ENCODE measurements at places on chromosomes 16 and 17. TPM values are rescaled to one million over a fixed set of nuclear protein-coding genes. Genes with fewer than 3 reads are reported as not detected.

The MT4 gene
- total RNA-seq = not detected

The DNAAF8 gene
- total RNA-seq = 0.74 TPM

The RHBDL1 gene
- total RNA-seq = 2.2 TPM

The EPX gene
- total RNA-seq = not detected

The TNFRSF13B gene
- total RNA-seq = not detected

The KRTAP9-4 gene
- not detected for total RNA-seq

The OTOA gene
- total RNA-seq = 0.17 TPM

DNA sequence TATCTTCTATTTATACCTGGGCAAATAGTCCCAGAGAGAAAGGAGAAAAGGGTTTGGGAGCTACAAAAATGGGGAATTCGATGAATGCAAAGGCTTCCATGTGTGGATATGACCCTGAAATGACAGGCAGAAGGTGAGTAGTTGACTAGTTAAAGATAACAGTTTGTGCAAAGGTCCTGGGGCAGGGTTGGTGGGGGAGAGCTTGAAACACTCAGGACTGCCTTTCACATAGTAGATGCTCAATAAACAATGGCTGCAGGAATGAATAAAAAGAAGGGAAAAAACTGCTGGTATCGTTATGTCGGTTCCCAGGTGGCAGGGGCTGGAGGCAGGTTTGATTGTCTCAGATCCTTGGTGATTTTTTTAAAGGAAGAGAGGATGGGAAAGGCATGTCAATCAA lies 445.5 kb downstream of the HAPSTR1 start:
- H3K27me3 ChIP-seq = peaks cover 8% of the 10 kb centered on the region
- H3K4me1 ChIP-seq = peaks cover 4% of the 10 kb centered on the region
- H3K4me3 ChIP-seq = no peak overlapping the region
- DNase-seq = no peak

GRCh38 chr16:74659041-74659440 lies 7.6 kb downstream of the RFWD3 start:
- no peaks in the 10 kb centered on the region for H3K27me3 ChIP-seq
- no peak overlapping the region for H3K27ac ChIP-seq
- peaks cover 8% of the 10 kb centered on the region for H3K4me1 ChIP-seq
- no peak overlapping the region for H3K4me3 ChIP-seq

- peaks cover 15% of the 10 kb centered on the region for H3K36me3 ChIP-seq
- H3K4me1 ChIP-seq = peaks cover 47% of the 10 kb centered on the region
- no peak overlapping the region for H3K27ac ChIP-seq
- DNase-seq = no peak
- H3K4me3 ChIP-seq = no peak overlapping the region
These were observed 83.1 kb downstream of the CCDC182 start for GRCh38 chr17:57662041-57662440.

- peak within 1 kb of the TSS; percentile 96 for H3K4me3 ChIP-seq
- H3K4me1 ChIP-seq = peaks cover 24% of the 10 kb centered on the region
- no peaks in the 10 kb centered on the region for H3K27me3 ChIP-seq
- DNase-seq = peak; percentile 88
- peak within 1 kb of the TSS; percentile 93 for H3K27ac ChIP-seq
- peaks cover 4% of the 10 kb centered on the region for H3K36me3 ChIP-seq
These were observed at the start of gene ZNF688 for GRCh38 chr16:30571445-30572322. Gene ZNF688 (minus strand): TSS chr16:30571714. CDS start chr16:30571629, 85 bp downstream.

DNA sequence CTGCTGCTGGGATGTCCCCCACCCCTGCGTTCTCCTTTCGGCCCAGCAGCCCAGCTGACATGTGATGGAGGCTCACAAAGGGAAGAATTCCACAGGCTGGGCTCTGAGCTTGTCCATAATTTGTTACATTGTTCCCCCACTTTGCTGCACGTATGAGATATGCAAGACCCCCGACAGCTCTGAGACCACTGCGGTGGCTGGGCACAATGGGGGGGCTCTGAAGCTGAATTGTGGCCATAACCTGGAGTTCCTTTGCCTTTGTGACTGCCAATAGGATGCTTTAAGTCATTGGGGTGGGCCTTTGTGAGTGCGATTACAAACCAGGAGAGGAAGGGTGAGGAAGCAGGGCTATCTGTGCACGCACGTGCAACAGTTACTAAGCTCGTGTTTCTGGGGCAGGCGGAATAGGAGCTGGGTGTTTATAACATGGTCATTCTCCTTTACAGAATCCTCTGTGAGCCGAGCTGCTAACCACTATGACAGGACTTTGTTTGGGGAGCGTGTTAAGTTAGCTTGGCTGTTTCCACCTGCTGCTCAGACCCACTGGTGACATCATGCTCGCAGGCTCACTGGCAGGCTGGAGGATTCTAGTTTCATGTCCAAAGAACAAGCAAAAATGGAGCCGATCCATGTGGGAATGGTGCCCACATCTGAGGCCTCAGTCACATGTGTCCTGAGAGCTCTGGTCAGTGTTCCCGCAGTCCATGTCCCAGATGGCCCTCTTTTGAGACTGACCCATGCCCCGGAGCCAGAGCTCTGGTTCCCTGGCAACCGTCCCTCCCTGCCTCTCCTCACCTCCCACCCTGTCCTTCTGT lies 208.3 kb upstream of the SALL1 start:
- H3K36me3 ChIP-seq = no peaks in the 10 kb centered on the region
- peaks cover 26% of the 10 kb centered on the region for H3K4me1 ChIP-seq
- no peak overlapping the region for H3K4me3 ChIP-seq
- DNase-seq = no peak

- no peak overlapping the region for H3K4me3 ChIP-seq
- H3K27ac ChIP-seq = no peak overlapping the region
- H3K36me3 ChIP-seq = no peaks in the 10 kb centered on the region
- no peak for DNase-seq
- peaks cover 12% of the 10 kb centered on the region for H3K4me1 ChIP-seq
These were observed 9.1 kb downstream of the MRM1 start for GRCh38 chr17:36610474-36610873.

DNA sequence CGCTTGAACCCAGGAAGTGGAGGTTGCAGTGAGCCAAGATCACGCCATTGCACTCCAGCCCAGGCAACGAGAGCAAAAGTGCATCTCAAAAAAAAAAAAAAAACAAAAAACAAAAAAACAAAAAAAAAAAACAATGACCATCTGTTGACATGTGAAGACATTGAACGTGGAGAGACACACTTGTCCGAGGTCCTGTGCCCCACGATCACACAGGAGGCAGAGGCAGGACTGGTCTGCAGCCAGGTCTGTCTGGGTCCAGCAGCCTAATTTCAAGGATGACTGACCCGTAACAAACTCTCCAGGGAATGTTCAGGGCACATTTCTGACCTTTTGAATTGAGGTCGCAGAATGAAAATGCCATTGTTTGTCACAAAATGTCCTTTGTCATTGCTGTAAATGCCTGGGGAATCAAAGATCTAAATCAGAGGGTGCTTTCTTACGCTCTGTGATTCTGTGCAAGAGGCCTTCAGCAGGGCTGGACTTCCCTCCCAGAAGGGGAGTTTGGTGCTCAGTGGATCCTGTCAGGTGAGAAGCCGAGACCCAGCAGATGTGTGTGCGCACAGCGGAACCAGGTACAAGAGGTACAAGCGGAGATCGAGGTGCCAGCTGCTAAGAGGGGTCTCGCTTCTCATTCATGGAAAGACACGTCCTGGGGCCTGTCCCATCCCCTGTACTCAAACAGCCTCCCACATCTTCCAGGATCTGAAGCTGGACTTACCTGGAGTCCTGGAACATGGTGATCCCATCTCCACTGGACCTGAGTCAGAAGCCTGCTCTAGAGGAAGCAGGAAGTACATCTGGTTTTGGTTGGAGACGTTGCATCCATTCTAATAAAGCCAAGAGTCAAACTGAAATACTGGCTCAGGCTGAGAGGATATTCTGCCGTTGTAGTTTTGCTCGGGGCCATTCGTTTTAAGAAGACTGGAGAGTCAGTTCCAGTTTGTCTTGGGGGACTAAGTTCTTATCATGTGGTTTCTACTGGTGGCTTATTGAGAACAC lies 95.8 kb downstream of the IRF8 start:
- H3K4me3 ChIP-seq = no peak overlapping the region
- H3K36me3 ChIP-seq = no peaks in the 10 kb centered on the region
- no peak for DNase-seq
- H3K27me3 ChIP-seq = peaks cover 57% of the 10 kb centered on the region

DNA sequence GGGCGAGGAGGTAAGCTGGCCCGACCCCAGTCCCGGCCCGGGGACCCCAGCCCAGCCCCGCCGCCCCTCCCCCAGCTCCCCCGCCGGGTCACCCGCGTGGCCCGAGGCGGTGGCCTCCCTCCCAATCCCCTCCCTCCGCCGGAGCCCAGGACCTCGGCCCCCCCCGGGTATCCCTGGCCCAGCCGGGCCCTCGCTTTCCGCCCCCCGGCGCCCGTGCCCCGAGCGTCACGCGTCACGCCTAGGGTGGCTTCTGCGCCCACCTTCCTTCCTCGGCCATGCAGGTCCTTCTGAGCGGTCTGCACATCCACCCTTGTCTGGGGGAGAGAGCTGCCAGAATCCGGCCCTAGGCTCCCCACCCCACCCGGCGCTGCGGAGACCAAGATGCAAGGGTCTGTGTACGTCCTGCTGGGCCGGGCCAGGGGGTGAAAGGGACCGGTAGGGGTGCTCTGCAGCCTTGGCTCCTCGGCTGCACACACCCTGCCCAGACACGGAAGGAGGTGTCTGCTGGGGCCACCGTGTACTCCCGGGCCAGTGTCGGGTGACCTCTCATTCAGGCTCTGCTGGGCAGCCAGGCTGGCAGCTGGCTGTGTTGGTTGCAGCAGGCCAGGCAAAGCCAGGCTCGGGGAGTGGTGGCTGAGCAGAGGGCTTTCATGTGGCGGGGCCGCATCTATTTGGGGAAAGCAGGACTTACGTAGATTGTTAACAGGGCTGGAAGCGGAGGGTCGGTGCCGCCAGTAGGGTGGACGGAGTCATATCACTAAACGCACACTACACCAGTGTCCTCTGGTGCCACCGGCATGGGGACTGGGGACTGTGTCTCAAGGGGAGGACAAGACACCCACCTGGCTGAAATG lies 754 bp downstream of the RAB11FIP4 start:
- H3K36me3 ChIP-seq = no peaks in the 10 kb centered on the region
- H3K4me3 ChIP-seq = peak overlapping the region; percentile 74
- H3K4me1 ChIP-seq = peaks cover 11% of the 10 kb centered on the region
- peaks cover 66% of the 10 kb centered on the region for H3K27me3 ChIP-seq

- peak overlapping the region; percentile 87 for H3K27ac ChIP-seq
- peak overlapping the region; percentile 96 for H3K4me3 ChIP-seq
- peaks cover 17% of the 10 kb centered on the region for H3K4me1 ChIP-seq
- peaks cover 15% of the 10 kb centered on the region for H3K27me3 ChIP-seq
These were observed 507 bp downstream of the COA3 start for GRCh38 chr17:42798011-42798382.

DNA sequence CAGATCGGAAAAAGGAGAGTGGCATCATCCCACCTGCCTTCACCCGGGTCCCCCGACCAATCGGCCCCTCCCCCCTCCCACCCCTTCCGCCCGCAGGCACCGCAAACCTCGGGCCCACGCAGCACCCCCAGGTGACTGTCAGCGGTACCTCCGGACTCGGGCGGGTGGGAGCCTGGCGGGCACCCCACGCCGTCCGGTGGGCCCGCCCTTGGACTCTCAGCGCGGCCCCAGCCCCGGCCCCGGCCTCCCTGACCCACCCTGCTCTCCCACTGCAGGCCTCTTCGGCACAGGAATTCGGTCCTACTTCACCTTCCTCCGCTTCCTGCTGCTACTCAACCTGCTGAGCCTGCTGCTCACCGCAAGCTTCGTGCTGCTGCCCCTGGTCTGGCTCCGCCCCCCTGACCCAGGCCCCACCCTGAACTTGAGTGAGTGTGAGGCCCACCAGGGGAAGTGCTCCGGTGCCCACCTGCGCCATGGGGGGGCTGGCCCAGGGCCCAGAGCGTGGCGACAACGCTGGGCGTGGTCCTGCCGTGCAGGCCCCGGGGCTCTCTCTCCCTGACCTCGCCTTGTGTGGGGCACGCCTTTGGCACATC lies 1.6 kb downstream of the TMC8 start:
- H3K27ac ChIP-seq = no peak overlapping the region
- peaks cover 12% of the 10 kb centered on the region for H3K27me3 ChIP-seq
- H3K4me3 ChIP-seq = peak overlapping the region; percentile 63
- H3K4me1 ChIP-seq = peaks cover 14% of the 10 kb centered on the region
- no peaks in the 10 kb centered on the region for H3K36me3 ChIP-seq
- DNase-seq = no peak

DNA sequence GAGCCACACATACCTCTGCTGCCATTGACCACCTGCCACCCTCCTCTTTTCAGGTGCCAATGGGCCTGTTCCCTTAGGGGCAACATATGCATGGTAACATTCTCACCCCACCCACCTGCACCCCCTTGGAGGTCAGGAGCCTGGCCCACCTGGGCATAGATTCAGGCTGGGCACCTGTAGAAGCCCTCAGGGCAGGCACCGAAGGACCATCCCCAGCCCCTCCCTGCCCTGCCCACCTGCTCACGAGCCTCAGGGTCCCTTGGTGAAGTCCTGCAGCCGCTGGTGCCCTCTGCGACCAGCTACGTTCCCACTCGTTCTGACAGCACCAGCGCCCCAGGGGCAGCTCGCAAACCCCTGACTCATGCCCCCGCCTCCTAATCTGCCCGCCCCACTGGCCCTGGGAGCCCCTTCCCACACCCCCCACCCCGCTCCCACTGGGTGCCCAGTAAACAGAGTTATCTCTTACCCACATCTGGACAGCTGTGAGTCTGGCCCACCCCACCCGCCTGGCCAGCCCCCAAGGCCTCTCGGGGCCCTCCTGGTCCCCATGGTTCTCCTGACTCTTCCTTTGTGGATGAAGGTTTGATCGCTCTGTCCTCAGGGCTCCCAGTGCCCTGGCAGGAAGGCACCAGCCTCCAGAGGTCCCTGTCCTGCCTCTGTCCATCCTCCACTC lies at the start of gene SLC4A1:
SLC4A1 (minus strand) TSS at position 318 of the 673 bp plus-strand sequence. CDS start 5,269 bp downstream, outside the sequence.
- H3K4me1 ChIP-seq = peaks cover 5% of the 10 kb centered on the region
- no peak within 1 kb of the TSS for H3K4me3 ChIP-seq
- no peaks in the 10 kb centered on the region for H3K36me3 ChIP-seq

DNA sequence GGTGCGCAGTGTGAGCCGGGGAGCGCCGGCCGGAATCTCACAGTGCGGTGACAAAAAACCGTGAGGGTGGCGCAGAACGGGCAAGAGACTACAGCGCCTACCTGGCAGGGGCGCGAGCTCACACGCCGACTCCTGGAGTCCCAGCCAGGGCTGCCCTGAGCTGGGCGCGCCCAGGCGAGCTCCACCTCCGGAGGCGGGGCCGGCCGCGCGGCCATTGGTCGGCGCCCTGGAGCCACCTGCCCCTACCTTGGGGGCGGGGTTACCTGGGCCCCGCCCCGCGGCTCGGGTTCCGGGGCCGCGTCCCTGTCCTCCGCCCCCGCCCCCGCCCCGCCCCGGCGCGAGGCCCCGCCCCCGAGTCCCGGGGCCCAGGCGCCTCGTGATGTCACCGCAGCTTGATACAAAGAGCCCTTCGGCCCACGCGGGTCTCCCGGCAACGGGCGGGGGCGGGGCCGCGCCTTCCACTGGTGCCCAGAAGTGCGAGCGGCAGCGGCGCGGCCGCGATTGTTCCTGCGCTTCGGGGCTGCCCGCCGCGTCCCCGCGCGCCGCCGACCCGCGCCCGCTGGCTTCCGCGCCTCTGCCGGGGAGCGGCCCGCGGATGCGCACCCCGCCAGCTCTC lies 96.3 kb downstream of the RAB11FIP4 start:
- peak; percentile 89 for DNase-seq
- H3K36me3 ChIP-seq = peaks cover 3% of the 10 kb centered on the region
- peak overlapping the region; percentile 95 for H3K27ac ChIP-seq
- H3K27me3 ChIP-seq = peaks cover 24% of the 10 kb centered on the region
- H3K4me3 ChIP-seq = peak overlapping the region; percentile 92

- peak overlapping the region; percentile 91 for H3K27ac ChIP-seq
- DNase-seq = no peak
- no peaks in the 10 kb centered on the region for H3K27me3 ChIP-seq
- H3K4me3 ChIP-seq = peak overlapping the region; percentile 52
- no peaks in the 10 kb centered on the region for H3K36me3 ChIP-seq
These were observed 16.4 kb upstream of the MARCHF10 start for GRCh38 chr17:62824290-62825131.

- H3K36me3 ChIP-seq = no peaks in the 10 kb centered on the region
- H3K27ac ChIP-seq = no peak overlapping the region
- no peak for DNase-seq
- no peaks in the 10 kb centered on the region for H3K4me1 ChIP-seq
- H3K4me3 ChIP-seq = no peak overlapping the region
These were observed 671.7 kb downstream of the CDH11 start for GRCh38 chr16:64450177-64450576.

Measured in type B pancreatic cell (in vitro differentiated cells).